Astrocyte of the spinal cord (primary cell): ENCODE measurements at places on chromosomes 12 and 14.

DNA sequence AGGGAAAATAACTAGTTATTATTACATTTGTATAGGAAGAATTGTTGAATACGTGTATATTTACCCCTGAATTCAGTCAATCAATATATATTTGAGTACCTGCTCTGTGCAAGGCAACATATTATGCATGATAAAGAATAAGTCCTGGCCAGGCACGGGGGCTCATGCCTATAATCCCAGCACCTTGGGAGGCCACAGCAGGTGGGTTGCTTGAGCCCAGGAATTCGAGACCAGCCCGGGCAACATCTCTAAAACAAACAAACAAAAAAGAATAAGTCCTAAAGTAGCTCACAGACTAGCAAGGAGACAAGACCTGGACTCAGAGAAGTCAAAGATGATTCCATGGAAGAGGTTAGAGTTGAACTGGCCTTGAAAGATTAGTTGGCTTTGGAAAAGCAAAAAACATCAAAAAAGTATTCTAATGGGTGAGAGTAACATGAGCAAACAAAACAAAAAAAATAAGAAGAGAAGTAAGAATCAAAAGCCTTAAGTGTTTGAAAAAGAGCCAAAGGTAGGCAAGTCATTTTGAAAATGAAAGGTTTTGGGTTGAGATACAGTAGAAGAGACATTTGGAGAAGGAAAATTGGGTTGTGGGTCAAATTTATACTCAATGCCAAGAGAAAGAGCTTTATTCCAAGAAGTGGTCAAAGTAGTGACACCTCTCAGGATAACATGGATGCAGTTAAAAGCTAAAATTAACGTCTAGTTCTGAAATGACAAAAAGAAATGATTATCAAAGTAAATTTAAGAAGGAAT, 115.2 kb upstream of the BCAT1 start:
- DNase-seq = no peak

GRCh38 chr12:68250454-68250853, 3.0 kb downstream of the IL22 start:
- DNase-seq = no peak

DNA sequence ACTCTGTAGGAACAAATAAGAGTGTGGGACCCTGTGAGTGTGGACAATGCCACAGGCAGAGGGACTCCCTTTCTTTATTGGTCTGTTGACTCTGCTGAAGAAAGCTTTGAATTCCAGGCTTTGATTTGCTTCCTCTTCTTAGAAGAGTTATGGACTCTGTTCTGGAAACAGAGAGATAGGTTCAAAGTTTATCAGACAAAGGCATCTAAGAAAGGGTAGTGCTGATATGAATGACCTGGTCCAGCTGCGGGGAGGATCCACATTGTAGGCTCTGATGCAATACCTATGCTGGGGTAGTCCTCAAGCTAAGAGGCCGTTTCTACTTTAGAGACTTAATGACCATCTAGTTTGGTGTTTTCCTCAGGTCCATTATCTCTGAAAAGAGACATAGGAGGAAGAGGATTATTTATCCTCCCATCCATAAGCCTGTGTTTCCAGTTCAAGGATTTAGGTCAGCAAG, 10.7 kb upstream of the IKZF4 start:
- DNase-seq = no peak

DNA sequence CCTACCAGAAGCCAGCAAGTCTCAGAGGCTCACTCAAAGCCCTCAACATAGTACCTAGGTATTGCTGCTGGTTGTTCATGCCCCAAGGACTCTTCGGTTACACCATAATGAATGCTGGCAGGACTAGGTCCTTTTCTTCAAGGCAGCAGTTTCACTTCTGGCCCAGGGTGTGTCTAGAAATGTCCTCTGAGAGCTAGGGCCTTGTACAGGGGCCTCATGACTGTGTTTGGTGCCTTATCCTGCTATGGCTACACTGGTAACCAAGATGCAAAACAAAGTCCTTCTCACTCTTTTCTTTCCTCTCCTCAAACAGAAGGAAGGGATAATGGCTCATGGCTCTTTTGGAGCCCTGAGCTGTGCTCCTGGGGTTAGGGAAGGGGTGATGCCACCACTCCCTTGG, 15.2 kb upstream of the PTPRO start:
- DNase-seq = no peak

GRCh38 chr12:13233830-13234641, 37.5 kb downstream of the EMP1 start:
- DNase-seq = peak; percentile 69

GRCh38 chr12:122793685-122794106, 19.3 kb downstream of the CCDC62 start:
- peak; percentile 71 for DNase-seq

DNA sequence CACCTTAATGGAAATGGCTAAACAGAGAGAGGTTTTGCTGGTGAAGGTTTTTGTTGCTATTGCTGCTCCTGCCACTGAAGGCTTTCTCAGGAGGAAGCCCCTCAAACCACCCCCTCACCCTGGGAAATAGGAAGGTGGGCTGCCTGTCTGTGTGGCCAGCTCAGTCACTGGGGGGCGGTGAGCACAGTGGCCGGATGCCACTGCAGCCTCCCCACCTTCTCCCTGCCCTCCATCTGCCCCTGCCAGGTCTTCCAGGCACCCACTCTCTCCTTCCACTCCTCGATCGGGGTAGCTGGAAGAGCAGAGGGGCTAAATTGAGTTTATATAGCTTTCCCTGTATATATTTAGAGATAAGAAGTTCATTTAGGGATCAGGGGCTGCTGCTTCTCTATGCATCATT, 80.8 kb downstream of the PAPOLA start:
- DNase-seq = no peak

DNA sequence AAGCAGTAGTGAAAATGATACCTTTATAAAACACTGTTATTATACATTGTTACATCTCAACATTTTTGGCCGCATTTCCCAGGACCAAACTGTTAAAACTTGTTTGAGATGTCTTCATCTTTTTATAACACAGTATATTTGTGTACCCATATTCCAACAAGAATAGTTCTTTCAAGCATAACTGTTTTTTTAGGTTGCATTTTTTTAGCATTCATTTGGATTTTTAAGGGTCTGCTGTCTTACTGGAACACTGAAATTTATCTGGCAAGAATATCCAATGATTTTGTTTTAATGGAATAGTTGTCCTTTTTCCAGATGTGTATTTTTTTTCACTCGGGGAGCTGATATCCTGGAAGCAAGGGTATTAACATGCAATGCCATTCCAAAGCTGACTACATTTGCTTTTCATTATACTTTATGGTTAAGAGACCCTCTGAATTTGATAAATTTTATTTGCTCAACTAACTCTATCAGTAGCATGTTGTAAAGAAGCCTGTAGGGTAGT, 8.9 kb upstream of the NAV3 start:
- no peak for DNase-seq

- DNase-seq = no peak
Observed at GRCh38 chr14:92850492-92850891, 56.4 kb downstream of the GOLGA5 start.

- no peak for DNase-seq
Observed at GRCh38 chr12:113391650-113392337, 11.9 kb downstream of the SDS start.

DNA sequence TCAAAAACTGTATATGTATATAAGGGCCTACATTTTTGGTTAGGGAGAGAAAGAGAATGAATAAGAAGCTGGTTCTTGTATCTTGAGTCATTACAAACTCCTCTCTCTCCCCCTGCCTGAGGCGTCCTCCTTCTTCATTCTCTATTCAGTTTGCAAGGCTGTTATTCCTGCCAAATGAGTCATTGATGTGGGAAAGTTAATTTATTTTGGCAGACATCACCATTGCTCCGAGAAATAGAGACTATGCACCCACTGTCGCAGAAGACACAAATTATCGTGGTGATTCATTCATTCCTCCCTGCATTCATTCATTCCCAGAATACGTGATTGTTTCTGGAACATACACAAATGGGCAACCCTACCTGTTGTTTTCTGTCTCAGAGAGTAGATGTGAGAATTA, 112.5 kb upstream of the MED13L start:
- DNase-seq = peak; percentile 98

DNA sequence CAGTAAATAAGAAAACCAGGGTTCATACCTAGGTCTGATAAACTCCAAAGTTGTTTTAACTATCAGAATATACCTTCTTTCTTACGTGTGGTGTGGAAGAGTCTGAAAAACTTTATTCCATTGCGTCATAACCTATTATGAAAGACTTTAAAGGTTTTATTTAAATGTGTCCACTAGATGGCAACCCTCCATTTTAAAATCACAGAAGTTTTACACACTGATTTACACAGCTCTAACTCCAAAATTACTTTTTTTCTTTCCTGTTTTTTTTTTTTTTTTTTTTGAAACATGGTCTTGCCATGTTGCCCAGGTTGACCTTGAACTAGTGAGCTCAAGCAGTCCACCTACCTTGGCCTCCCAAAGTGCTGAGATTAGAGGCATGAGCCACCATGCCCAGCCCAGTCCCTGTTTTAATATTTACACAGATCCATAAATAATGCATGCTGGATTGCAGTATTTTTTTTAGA, 17.3 kb upstream of the TMPRSS12 start:
- DNase-seq = peak; percentile 83

DNA sequence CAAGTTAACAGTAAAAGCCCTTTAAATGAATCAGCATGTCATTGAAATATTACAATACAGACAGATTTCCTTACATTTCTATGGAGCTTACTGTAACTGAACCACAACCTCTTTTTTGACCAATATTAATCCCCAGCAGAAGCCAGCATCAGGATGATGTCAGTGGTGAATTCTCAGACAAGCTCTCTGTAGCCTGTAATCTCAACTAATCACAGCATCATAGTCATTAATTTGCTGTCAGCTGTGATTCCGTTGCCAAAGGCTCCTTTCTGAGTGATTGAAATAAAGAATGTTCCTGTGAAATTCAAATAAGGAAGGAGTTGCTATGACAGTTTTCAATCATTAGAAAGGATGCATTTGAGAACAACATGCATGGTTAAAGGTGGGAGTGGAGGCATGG, 323.1 kb downstream of the PDZRN4 start:
- no peak for DNase-seq

DNA sequence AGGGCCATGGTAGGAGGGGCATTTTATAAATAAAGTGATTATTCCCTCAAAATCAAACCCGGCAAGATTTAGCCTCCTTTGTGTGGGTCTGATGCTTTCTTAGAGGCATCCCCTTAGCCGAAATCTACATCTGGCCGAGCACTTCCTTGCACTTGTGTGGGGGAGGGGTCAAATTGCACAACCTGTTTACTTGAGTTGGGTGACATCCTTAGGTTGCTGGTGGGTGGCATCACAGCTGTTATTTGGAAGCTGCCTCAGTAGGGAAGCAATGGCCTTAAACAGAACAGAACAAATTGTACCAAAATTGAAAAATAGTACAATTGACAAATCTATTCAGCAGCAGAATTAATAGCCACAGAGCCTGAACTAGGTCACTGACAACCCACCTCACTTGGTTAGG, 546.1 kb downstream of the SNAPC1 start:
- no peak for DNase-seq

GRCh38 chr12:130879781-130880389, 8.0 kb downstream of the RAN start:
- no peak for DNase-seq

GRCh38 chr12:121657305-121658008, 12.0 kb downstream of the MORN3 start:
- DNase-seq = no peak

DNA sequence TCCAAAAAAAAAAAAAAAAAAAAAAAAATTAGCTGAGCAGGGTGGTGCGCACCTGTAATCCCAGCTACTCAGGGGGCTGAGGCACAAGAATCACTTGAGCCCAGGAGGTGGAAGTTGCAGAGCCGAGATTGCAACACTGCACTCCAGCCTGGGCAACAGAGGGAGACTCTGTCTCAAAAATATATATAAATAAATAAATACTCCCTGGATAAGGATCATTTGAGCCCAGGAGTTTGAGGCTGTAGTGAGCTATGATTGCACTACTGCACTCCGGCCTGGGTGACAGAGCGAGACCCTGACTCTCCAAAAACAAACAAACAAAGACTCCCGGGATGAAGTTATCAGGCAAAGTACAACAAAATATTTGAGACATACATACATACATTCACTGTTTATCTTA, 3.3 kb upstream of the NAA25 start:
- DNase-seq = no peak

- no peak for DNase-seq
Observed at GRCh38 chr14:36901861-36902260, 240.2 kb downstream of the PAX9 start.

- no peak for DNase-seq
Observed at GRCh38 chr12:90833228-90833627, 121.7 kb downstream of the CCER1 start.

DNA sequence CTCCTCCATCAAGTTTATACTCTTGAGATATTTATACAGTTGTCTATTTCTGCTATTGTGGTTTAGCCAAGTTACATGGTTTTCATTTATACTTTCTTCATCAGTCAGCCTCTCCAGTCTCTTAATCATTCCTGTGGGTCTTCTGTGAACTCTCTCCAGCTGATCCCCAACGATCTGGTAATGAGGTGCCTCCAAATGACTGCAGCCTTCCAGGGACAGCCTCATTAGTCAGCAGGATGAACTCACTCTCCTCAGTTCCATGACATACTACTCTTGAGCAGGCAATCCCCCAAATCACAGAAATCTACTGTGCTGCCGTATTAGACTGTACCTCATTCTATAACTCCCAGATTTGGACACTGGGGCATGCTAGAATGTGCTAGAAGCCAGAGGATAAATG, 15.3 kb downstream of the AREL1 start:
- DNase-seq = peak; percentile 54

DNA sequence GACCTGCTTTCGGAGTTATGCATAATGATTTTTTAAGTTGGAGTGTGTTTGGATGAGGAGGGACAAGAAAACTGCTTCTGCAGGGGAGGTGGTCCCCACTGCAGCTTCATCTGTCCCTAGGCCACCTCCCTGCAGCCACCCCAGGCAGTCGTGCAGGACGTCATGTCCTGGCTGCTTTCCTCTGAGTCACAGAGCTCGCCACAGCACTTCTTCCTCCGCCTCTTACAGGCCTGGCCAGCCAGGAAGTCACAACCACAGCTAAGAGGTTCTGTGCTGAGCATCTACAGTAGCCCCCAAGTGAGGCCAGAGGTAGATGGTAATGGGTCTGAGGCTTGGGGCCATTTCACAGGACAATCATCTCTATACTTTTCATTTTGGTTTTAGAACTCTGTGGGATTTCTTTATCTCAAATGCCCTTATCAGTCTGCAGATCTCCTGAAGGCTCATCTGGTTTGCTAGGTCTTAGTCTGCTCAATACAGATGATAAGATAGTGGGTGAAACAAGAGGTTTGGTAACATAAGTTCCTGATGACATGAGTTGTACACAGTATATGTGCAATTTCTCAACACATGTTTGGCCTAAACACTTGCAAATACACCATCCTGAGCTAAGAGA, 106.4 kb downstream of the ARF6 start:
- DNase-seq = peak; percentile 89
